ENCODE measurements at places on chromosomes 16 and 17. TPM values are rescaled to one million over a fixed set of nuclear protein-coding genes. Genes with fewer than 3 reads are reported as not detected.

The ABCA3 gene
- 10.4 TPM for total RNA-seq

The RRAD gene
- total RNA-seq: 64.9 TPM

The OR3A3 gene
- total RNA-seq: not detected

The TLE7 gene
- total RNA-seq: not detected

The WNK4 gene
- total RNA-seq: 2.9 TPM

The ZNF821 gene
- 6.3 TPM for total RNA-seq

The INCA1 gene
- 1.9 TPM for total RNA-seq

The SEPTIN12 gene
- 1.7 TPM for total RNA-seq

The ACE gene
- 4.0 TPM for total RNA-seq

The MYH2 gene
- total RNA-seq: under 0.01 TPM

The TLCD3A gene
- 7.0 TPM for total RNA-seq

The SLC9A5 gene
- total RNA-seq: 0.42 TPM

The LRRC37A2 gene
- 6.8 TPM for total RNA-seq

The SGSH gene
- total RNA-seq: 23.3 TPM

The SREBF1 gene
- 36.6 TPM for total RNA-seq

The IGF2BP1 gene
- total RNA-seq: not detected

The PABPN1L gene
- total RNA-seq: not detected

The DNASE1L2 gene
- 0.83 TPM for total RNA-seq

The AARSD1 gene
- total RNA-seq: 21.9 TPM

The DNASE1 gene
- total RNA-seq: 2.8 TPM

The NEUROD2 gene
- total RNA-seq: not detected

The CLCN7 gene
- 130 TPM for total RNA-seq

The SCPEP1 gene
- total RNA-seq: 61.0 TPM

The PPP1R1B gene
- 14.8 TPM for total RNA-seq

The CSH2 gene
- not detected for total RNA-seq

The CA7 gene
- not detected for total RNA-seq

The CDH1 gene
- 0.32 TPM for total RNA-seq

The CNTNAP1 gene
- total RNA-seq: 5.4 TPM

The KRT40 gene
- not detected for total RNA-seq

The ADAP2 gene
- 19.1 TPM for total RNA-seq

The AIPL1 gene
- not detected for total RNA-seq

The KCNJ16 gene
- total RNA-seq: not detected

The CACNG5 gene
- not detected for total RNA-seq

The CHAD gene
- not detected for total RNA-seq

The PRPF8 gene
- 141 TPM for total RNA-seq

The CDRT4 gene
- 4.2 TPM for total RNA-seq

Data from esophagus muscularis mucosa (tissue), 4 donors.